ENCODE measurements at places on chromosomes 6 and 20. TPM values are rescaled to one million over a fixed set of nuclear protein-coding genes. Genes with fewer than 3 reads are reported as not detected.

The PARD6B gene
- 72.0 TPM for total RNA-seq

DNA sequence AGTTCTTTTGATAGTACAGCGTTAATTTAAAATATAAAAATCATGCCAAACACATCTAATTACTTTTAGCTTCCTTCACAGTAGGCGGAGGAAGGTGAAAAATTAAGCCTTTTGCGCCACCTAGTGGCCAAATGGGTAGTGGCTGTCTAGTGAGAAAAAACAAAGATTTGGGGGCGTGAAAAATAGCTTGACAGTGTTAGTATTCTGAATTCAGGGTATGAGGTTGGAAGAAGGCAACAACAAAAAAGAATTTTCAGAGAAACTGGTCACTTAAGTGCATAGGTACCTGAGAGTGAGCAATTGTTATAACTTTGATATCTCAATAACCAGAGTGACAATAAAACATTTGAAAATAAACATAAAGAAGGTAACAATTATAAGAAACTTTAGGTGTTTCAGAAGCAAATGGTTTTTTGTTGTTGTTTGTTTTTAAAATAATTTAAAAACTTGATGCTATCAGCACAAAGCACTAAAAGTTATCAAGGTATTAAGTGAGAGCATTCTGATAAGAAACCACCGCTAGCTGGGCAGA lies 14.3 kb downstream of the PSMB9 start:
- peak; percentile 91 for DNase-seq
- H3K4me3 ChIP-seq: no peak overlapping the region
- H3K27me3 ChIP-seq: peaks cover 4% of the 10 kb centered on the region
- peaks cover 2% of the 10 kb centered on the region for H3K4me1 ChIP-seq

- H3K36me3 ChIP-seq: no peaks in the 10 kb centered on the region
- DNase-seq: no peak
- no peaks in the 10 kb centered on the region for H3K27me3 ChIP-seq
- H3K4me1 ChIP-seq: no peaks in the 10 kb centered on the region
- peak overlapping the region; percentile 36 for H3K4me3 ChIP-seq
- peak overlapping the region; percentile 12 for H3K27ac ChIP-seq
Measured at GRCh38 chr6:139990856-139991465, 616.5 kb upstream of the CITED2 start.

DNA sequence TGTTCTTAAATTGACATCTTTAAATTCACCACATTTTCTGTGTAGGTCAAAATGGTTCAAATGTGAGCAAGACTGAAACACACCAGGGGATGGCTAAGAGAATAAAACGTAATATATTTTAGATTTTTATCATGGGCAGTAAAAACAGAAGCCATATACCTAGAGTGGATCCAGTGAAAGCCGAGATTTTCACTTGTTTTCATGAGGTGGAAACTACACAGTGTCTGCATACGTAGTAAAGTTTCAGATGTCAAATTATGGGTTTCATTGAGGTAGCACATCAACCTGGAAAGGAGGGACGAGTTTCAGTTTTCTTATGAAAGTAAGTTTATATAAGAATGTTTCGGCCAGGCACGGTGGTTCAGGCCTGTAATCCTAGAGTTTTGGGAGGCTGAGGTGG lies 25.9 kb downstream of the METTL24 start:
- no peaks in the 10 kb centered on the region for H3K36me3 ChIP-seq
- H3K4me3 ChIP-seq: no peak overlapping the region
- H3K4me1 ChIP-seq: peaks cover 2% of the 10 kb centered on the region
- no peaks in the 10 kb centered on the region for H3K27me3 ChIP-seq

- no peak overlapping the region for H3K4me3 ChIP-seq
- no peak for DNase-seq
- H3K27ac ChIP-seq: no peak overlapping the region
- no peaks in the 10 kb centered on the region for H3K4me1 ChIP-seq
- no peaks in the 10 kb centered on the region for H3K27me3 ChIP-seq
Measured at GRCh38 chr20:52410182-52410647, 218.6 kb upstream of the ZFP64 start.

DNA sequence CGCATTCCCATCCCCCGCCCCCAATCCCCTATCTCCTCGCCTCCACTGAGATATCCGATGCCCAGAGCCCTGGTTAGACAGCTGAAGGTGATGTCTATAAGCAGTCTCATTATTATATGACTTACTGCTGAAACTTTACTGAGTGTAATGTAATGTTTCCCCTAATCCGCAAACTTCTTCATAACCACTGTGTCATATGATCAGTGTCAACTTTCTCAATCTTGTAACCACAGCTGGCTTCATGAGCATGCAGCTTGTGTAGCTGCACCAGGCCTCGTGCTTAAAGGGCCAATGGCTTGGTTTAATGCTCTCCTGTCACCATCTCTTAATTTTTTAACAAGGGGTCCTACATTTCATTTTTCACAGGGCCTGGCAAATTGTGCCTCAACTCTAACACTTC lies 8.1 kb downstream of the ASIP start:
- no peak overlapping the region for H3K4me3 ChIP-seq
- no peaks in the 10 kb centered on the region for H3K36me3 ChIP-seq
- H3K4me1 ChIP-seq: no peaks in the 10 kb centered on the region
- no peak for DNase-seq
- no peak overlapping the region for H3K27ac ChIP-seq

- peaks cover 13% of the 10 kb centered on the region for H3K4me1 ChIP-seq
- H3K27ac ChIP-seq: peak within 1 kb of the TSS; percentile 89
- no peaks in the 10 kb centered on the region for H3K27me3 ChIP-seq
- no peak for DNase-seq
- H3K36me3 ChIP-seq: no peaks in the 10 kb centered on the region
Measured at GRCh38 chr6:167826896-167827582, at the start of gene AFDN. Gene AFDN (plus strand): TSS chr6:167826911. CDS start chr6:167827133, 222 bp downstream.

DNA sequence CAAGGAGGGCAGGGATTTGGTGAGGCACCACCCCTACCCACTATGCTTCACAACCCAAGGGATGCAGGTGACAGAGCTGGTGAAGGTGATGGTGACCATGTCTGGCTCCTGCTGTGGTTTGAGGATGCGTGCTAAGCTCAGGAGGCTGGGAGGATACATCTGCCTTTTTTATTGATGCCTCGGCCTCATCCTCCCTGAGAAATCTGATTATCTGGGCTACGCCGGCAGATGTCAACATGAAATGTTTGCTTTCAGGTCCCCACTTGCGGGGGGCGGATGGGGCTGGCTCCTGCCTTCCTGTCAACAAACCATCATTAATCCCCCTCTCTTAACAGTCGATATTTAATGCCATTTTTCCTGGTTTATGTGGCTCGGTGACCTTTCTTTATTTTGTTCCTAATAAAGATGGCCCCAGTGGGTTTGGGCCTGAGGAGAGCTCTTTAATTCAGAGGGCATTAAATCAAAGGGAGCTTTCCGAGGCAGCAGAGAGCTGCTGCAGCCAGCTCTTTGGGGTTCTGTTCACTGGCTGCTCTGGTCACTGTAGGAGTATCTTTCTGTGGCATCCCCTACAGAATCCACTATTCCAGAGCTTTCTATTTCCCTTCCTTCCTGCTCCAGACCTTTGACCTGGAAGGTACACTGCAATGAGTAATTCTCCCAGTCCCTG lies 33.5 kb upstream of the LRFN2 start:
- no peaks in the 10 kb centered on the region for H3K36me3 ChIP-seq
- no peak overlapping the region for H3K27ac ChIP-seq
- no peaks in the 10 kb centered on the region for H3K27me3 ChIP-seq
- DNase-seq: no peak

DNA sequence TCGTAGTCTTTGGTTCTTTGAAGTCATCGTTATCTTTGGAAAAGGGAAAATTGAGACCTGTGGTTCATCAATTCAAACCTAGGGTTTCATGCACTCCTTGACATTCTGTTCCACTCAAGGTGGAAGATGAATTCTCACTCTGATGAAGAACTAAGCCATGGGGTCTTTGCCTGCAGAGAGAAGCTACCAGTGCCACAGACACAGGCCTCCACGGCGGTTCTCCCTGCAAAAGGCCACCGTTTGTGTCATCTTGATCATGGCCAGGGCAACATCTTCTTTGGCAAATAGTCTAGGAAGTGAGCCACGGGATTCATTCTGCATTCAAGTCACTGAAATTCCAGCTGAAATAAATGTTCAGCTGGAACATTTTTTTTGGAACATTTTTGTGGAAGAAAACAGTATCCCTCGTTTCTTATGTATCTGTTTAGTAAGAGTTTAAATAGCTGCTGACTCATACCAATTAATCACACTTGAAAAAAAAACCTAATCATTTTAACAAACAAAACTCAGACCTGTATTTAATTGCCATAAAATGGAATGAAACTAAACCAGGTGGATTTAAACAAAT lies 206.0 kb upstream of the FOXQ1 start:
- no peak overlapping the region for H3K27ac ChIP-seq
- H3K36me3 ChIP-seq: no peaks in the 10 kb centered on the region
- peaks cover 2% of the 10 kb centered on the region for H3K4me1 ChIP-seq
- no peaks in the 10 kb centered on the region for H3K27me3 ChIP-seq
- DNase-seq: no peak

The OGFR gene
- 46.8 TPM for total RNA-seq

Measured in kidney (tissue), 22 donors.